ENCODE measurements at places on chromosomes 2 and 18.
A peak's percentile ranks its signal among the peaks of the same experiment; 100 is the strongest.

- DNase-seq: no peak
Measured at GRCh38 chr2:119697290-119698020, 18.5 kb downstream of the TMEM177 start.

- no peak for DNase-seq
Measured at GRCh38 chr2:188078534-188078933, 213.1 kb upstream of the GULP1 start.

GRCh38 chr2:6053743-6054142 is 361.6 kb downstream of the SOX11 start:
- no peak for DNase-seq

GRCh38 chr18:44719519-44720060 is 38.9 kb downstream of the SETBP1 start:
- DNase-seq: no peak

GRCh38 chr18:49692906-49693716 is 120.2 kb downstream of the ACAA2 start:
- DNase-seq: no peak

DNA sequence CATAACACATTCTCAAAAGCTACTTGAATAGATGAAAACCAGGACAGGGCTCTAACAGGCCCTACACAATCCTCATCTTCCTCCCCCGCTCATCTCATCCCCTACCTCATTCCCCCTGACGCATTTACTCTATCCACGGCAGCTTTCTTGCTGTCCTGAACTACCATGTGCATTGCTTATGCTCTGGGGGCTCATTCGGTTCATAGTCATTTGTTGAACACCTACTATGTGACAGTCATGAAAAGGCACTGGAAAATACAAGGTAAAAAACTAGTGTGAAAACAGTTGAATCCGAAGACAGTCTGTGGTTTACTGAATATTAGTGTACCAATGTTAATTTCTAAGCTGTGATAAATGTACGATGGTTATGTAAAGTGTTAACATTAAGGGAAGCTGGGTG is 797 bp downstream of the EIPR1 start:
- no peak for DNase-seq

GRCh38 chr2:221969087-221969829 is 329.5 kb downstream of the PAX3 start:
- DNase-seq: no peak

DNA sequence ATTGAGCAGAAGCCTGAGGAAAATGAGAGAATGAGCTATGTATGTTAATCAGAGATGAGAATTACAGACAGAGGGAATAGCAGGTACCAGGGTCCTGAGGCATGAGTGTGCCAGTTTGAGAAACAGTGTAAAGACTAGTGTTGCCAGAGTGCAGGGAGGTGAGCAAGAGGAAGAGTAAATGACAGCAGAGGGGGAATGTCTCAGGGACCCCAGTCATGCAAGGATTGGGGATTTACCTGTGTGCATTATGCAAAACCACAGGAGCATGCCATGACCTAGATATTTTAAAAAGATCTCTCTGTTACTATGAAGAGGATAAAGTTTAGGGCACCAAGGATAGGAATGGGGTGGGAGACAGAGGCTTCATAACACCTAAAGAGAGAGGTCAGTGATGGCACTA is 72.1 kb downstream of the TTC32 start:
- no peak for DNase-seq

DNA sequence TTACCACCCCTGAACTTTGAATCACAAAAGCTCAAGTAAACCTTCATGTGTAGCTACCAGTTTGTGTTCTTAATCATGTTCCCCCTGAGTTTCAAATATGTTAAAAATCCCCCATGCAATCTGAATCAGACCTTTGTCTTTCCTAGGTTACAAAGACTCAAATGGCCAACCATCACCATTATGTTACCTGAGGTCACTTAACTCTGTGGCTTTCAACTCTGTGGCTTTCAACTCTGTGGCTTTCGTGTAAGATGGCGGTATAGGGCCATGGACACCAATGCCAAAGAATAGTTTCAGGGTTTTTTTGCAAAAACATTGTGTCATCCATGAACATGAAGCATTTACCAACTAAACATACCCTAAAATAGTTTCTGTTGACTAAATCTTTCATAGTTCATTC is 6.7 kb downstream of the ERMN start:
- DNase-seq: no peak

- DNase-seq: no peak
Measured at GRCh38 chr2:190303647-190304046, 16.0 kb downstream of the HIBCH start.

- DNase-seq: no peak
Measured at GRCh38 chr2:109644571-109645275, 30.6 kb downstream of the SOWAHC start.

GRCh38 chr2:157813467-157813866 is 62.7 kb downstream of the ACVR1 start:
- DNase-seq: no peak

DNA sequence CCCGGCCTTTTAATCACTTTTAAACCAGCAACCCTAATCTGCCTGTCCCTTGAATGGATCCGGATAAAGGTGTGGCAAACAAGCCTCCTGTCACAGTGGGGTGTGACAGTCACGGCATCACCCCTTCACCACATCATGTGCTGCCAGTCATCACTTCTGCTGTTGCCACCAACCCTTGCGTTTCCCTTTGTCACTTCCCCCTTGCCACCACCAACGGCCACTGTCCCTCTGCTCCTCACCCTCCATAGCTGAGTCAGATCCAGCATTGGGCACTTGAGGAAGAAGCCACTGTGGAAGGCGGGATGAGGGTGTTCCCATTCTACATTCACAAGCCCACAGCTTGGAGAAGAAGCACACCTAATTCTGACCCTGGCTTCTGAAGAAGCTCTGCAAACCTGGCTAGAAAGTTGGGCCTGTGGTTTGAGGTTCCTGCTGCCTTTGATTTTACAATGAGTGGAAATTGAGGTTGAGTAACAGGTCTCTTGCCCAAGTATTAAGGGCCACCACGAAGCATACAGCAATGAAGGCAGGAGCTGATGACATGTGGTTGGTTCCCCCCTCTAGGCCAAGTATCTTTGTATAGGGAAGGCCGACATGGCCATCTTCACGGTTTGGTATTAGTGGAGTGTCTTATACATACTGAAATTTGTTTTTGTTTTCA is 22.9 kb upstream of the DARS1 start:
- DNase-seq: no peak

DNA sequence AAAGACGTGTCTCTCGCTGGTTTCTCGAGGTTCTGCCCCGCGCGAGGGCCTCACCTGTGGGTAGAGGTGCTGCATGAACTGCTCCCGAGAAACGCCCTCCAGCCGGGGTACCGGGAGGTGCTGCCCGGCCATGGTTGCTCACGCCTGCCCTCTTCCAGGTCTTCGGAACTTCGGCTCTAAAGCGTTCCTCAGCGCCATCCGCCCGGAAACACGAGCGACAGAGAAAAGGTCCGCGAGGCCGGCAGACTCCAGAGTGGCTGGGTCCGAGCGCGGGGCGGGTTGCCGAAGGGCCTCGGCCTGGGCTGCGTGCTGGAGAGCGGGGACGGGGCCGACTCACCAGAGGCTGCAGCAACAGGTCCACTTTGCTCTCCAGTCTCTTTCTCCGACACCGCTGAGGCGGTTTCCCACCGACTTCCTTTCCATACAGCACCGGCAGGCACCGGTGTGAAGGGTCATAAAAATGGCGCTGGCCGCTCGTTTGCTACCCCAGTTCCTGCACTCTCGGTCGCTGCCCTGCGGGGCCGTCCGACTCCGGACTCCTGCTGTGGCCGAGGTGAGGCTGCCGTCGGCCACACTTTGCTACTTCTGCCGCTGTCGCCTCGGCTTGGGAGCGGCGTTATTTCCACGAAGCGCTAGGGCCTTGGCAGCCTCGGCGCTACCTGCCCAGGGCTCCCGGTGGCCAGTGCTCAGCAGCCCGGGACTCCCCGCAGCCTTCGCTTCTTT is at the start of the genes MAIP1 and TYW5:
Gene MAIP1 (plus strand): TSS at position 244 of the 723 bp plus-strand sequence. CDS start 217 bp downstream, at position 461.
Gene TYW5 (minus strand): TSS at position 153 of the 723 bp plus-strand sequence. CDS start 21 bp downstream, at position 132.
- DNase-seq: peak; percentile 67

DNA sequence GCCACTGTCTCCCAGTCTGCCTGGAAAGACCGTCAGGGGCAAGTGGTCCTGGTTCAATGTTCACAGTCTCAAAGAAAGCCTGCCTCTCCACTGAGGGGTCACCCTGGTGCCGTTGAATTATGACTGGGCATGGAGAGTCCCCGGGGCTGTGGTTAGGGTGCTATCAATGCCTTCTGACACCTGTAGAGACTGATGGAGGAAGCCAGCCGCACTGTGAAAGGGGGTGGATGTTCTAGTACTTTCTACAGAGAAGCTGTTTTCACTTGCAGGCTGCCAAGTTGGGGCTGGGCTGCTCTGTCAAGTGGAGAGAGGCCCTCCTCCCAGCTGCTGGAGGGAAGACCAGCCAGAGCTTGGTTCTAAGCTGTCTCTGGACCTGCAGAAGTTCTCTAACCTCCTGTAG is 80.5 kb downstream of the BCL2L11 start:
- DNase-seq: no peak

DNA sequence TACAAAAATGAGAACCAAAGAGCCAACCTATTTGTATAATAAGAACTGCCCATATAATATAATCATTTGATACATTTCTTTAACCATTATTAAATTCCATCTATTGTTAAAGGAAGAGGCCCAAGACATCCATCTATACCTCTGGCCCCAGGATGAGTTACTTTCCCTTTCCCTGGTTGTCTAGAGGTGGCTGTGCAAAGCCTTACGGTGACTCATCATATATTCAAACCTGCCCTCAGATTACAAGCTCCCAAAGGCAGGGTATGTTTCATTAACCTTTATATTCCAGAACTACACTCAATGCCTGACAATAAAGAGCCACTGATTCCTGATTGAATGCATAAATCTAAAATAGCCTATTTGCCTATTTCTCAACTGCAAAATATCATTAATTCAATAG is 105.8 kb upstream of the PID1 start:
- DNase-seq: no peak

DNA sequence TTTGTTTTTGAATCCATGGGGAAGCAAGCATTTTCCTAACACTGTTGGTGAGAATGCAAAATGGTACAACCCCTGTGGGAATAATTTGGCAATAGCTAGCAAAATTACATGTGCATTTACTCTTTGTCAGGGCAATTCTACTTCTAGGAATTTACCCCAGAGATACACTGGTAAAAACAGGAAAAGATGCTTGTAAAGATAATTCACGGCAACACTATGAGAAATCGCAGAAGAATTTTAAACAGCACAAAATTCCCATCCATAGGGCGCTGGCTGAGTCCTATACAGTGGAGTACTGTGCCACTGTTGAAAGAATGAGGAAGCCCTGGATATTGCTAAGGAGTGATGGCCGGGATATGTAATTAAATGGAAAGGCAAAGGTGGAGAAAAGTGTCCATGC is 75.8 kb downstream of the DGKD start:
- DNase-seq: no peak

GRCh38 chr2:95122197-95122551 is 566 bp upstream of the MRPS5 start:
- no peak for DNase-seq

GRCh38 chr2:172578054-172578453 is 22.2 kb downstream of the PDK1 start:
- no peak for DNase-seq

DNA sequence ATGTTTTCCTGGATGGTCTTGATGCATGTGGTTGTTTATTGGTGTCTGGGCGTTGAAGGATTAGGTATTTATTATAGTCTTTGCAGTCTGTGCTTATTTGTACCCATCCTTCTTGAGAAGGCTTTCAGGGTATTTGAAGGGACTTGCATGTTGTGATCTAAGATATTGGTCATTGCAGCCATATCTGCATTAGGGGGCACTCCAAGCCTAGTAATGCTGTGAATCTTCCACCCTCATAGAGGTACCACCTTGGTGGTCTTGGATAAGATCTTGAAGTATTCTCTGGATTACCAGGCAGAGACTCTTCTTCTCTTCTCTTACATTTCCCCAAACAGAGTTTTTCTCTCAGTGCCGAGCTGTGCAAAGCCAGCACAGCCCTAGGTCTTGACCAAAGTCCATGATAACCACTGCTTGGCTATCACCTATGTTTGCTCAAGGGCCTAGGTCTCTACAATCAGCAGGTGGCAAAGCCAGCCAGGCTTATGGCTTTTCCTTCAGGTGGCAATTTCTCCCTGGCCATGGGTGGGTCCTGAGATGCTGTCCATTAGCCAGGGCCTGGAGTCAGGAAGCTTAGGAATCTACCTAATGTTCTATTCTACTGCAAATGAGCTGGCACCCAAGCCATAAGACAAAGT is 15.4 kb upstream of the PPP1R1C start:
- no peak for DNase-seq

GRCh38 chr18:54806526-54806925 is 21.8 kb upstream of the RAB27B start:
- no peak for DNase-seq

DNA sequence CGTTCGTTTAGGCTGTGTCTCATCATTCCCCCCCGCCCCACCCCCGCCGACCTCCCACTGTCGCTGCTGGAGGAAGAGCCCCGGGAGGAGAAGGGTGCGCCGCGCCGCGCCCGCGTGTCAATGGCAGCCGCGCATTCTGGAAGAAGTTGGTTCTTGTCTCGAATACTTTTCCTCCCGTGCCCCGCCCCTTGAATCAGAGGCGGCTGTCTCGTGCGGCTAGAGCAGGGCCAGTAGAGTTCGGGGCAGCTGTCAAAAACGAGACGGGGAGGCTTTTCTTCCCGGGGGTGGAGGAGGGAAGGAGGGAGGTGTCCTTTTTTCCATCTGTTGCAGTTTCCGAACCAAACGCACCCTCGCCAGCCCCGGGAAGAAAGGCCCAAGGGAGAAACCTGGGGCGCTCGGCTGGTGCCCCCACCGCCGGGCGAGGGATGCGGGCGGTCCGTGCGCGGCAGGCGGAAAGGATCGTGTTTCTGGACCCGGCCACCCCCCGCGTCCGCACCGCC is 410 bp upstream of the TGIF1 start:
- peak; percentile 47 for DNase-seq

- DNase-seq: no peak
Measured at GRCh38 chr2:134153294-134153880, 100.5 kb upstream of the MGAT5 start.

DNA sequence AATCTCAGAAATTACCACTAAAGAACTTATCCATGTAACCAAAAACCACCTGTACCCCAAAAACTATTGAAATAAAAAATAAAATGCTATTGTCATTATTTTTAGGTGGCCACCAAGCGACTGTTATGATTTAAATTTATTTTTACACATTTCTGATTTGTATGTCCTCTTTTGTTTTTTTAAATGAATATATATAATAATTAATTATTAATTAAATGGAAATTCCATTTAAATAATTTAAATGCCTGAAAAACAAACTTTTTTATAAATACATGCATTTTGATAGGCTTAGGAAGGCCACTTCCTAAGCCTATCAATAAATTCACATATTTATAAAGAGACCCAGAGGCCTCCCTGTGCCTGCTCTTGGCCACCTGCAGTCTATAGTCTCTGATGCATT is 52.2 kb downstream of the CYB5A start:
- no peak for DNase-seq

DNA sequence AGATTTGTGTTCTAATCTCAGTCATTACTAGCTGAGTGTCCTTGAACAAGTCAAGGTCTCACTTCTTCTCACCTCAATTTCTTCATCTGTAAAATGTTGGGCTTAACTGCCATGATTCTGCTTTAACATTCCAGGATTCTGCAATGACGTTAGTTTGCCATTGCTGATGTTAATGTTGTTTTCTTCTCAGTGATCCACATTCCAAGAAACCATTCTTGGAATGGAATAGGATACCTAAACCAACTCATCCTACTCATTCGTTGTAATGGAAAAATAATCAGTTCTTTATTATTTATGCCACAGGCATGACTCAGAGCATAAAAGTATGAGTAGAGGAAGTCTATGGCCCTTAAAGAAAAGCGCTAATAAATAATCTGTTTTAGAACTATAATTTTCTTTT is 140.2 kb upstream of the ETAA1 start:
- DNase-seq: no peak

All from stimulated activated CD4-positive, alpha-beta T cell treated with anti-CD3 and anti-CD28 coated beads, TNF-alpha, amount 100 ng/mL, for 24 hours (primary cell).